ENCODE measurements at places on chromosomes 6 and 20.
A peak's percentile ranks its signal among the peaks of the same experiment; 100 is the strongest.

GRCh38 chr6:118812970-118813369, 81.0 kb upstream of the ASF1A start:
- H3K4me3 ChIP-seq = no peak overlapping the region
- no peak for DNase-seq
- no peaks in the 10 kb centered on the region for H3K27me3 ChIP-seq
- no peaks in the 10 kb centered on the region for H3K4me1 ChIP-seq
- no peaks in the 10 kb centered on the region for H3K36me3 ChIP-seq

- no peak overlapping the region for H3K27ac ChIP-seq
- no peaks in the 10 kb centered on the region for H3K36me3 ChIP-seq
- no peaks in the 10 kb centered on the region for H3K27me3 ChIP-seq
- DNase-seq = no peak
These were observed 5.2 kb upstream of the NRSN2 start for GRCh38 chr20:341682-342081.

GRCh38 chr6:39166189-39166911, 51.4 kb upstream of the SAYSD1 start:
- no peaks in the 10 kb centered on the region for H3K4me1 ChIP-seq
- H3K27me3 ChIP-seq = no peaks in the 10 kb centered on the region
- peak; percentile 74 for DNase-seq
- no peak overlapping the region for H3K4me3 ChIP-seq
- no peak overlapping the region for H3K27ac ChIP-seq
- H3K36me3 ChIP-seq = no peaks in the 10 kb centered on the region

DNA sequence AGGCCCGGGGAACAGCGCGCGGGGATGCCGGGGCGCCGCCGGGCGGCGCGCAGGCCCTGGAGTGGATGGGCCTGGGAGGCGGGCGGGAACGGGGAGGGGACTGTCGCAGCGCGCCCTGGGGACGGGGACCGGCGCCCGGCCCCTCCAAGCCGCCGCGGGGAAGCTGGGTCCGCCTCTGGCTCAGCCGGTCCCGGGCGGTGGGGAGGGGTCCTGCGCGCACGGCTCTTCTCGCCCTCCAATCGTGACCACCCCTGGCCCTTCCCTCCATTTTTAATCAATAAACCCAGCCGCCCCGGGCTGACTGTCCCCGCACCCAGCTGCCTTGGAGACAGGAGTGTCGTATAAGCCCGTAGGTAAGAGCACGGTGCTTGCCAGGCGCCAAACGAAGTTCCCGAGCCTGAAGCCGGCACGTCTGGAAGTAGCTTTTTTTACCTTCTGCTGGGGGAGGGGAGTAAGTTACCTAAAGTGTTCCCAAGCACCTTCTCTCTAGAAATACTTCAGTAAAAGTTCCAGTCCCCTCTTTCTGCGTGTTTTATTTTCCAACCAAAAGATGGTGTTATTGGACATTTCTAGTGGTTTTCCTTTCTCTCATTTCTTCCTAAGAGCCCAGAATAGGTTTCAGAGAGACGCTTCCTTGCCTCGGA, 780 bp upstream of the TAF4 start:
- no peaks in the 10 kb centered on the region for H3K36me3 ChIP-seq
- H3K4me1 ChIP-seq = peaks cover 20% of the 10 kb centered on the region
- H3K27ac ChIP-seq = peak overlapping the region; percentile 89
- H3K4me3 ChIP-seq = peak overlapping the region; percentile 86
- H3K27me3 ChIP-seq = no peaks in the 10 kb centered on the region

GRCh38 chr20:36861625-36861874, 14.4 kb upstream of the TLDC2 start:
- no peaks in the 10 kb centered on the region for H3K36me3 ChIP-seq
- no peak for DNase-seq
- H3K27me3 ChIP-seq = no peaks in the 10 kb centered on the region
- H3K4me3 ChIP-seq = peak overlapping the region; percentile 79

DNA sequence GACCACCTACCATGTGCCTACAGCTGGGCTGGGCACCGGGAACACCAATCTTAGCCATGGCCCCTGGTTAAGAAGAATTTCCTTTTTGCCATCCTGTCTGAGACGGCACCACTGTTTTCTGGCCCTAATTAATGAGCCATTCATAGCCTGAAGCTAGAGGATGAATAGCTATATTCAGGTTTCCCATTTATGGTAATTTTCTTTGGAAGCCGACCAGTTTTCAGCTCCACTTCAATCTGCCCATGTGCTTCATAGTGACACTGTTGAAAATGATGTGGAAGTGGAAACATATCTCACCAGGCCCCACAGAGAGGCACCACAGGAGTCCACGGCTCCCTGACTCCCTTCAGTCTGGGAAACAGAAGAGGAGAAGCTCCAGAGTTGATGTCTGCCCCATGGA, 22.6 kb upstream of the ULBP3 start:
- H3K4me3 ChIP-seq = no peak overlapping the region
- no peaks in the 10 kb centered on the region for H3K36me3 ChIP-seq
- H3K27ac ChIP-seq = no peak overlapping the region
- no peaks in the 10 kb centered on the region for H3K4me1 ChIP-seq
- no peaks in the 10 kb centered on the region for H3K27me3 ChIP-seq
- DNase-seq = no peak

DNA sequence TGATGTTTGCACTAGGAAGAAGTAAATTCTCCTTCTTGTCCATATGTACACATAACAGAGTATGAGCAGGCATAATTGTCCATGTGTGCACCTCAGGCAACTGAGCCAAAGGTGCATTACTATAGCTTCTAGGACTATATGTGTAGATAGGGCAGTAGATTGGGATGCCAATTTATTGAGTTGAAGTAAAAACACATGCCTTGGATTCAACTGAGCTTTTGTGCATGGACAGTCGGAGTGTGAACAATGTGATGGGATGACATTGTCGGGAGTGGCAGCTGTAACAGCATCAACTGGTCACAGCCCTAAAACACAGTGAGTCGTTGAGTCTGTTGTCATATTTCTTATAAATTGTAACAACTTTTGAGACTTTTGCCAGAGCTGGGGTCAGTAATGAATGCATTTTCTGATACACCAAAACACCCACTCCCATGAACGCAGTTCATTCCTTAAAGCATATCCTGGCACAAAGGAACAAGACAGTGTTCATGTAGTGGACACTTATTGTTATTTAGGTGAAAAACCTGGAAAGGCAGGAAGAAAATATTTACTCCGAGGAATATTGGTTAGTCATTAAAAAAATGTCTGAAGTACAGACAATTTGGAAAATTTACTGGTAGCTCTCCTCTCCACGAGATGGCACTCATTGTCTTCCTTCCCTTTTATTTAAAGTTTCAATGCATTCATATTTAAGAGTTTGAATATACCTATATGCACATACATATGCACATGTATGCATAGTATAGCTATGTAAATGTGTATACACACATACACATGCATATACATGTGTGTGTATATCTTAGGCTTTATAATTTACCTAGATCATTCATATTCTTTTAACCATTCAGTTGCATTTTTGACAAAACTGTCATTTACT, 302.0 kb upstream of the STXBP5 start:
- H3K4me3 ChIP-seq = no peak overlapping the region
- H3K27me3 ChIP-seq = no peaks in the 10 kb centered on the region
- peaks cover 3% of the 10 kb centered on the region for H3K4me1 ChIP-seq
- no peak for DNase-seq
- no peak overlapping the region for H3K27ac ChIP-seq
- H3K36me3 ChIP-seq = no peaks in the 10 kb centered on the region

- no peak overlapping the region for H3K27ac ChIP-seq
- H3K27me3 ChIP-seq = no peaks in the 10 kb centered on the region
- no peak for DNase-seq
- H3K4me1 ChIP-seq = no peaks in the 10 kb centered on the region
These were observed 63.9 kb downstream of the FHL5 start for GRCh38 chr6:96626759-96627364.

DNA sequence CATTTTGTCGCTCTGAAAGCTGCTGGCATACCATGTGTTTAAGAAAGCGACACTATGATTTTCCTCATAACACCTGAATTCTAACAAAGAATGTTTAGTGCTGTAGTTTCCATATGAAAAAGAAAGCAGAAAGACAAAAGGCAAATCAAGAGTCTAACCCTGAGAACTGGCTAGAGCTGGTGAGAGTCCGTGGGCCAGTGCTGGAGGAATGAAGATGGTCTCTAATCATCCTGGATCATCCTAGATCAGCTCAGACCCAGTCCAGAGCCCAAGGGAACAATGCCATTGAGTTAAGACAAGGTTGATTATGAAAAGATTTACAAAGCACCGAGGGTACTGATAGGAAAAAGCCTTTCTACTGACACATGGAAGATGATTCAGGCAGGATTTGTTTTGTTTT, 73.0 kb upstream of the MYLIP start:
- no peaks in the 10 kb centered on the region for H3K4me1 ChIP-seq
- H3K4me3 ChIP-seq = no peak overlapping the region
- H3K27ac ChIP-seq = no peak overlapping the region
- H3K36me3 ChIP-seq = no peaks in the 10 kb centered on the region

- no peaks in the 10 kb centered on the region for H3K36me3 ChIP-seq
- H3K27ac ChIP-seq = no peak overlapping the region
- no peaks in the 10 kb centered on the region for H3K27me3 ChIP-seq
- no peaks in the 10 kb centered on the region for H3K4me1 ChIP-seq
These were observed 198.1 kb upstream of the NRSN1 start for GRCh38 chr6:23927935-23928334.

GRCh38 chr6:15623276-15624116, 39.3 kb downstream of the DTNBP1 start:
- no peak for DNase-seq
- no peaks in the 10 kb centered on the region for H3K4me1 ChIP-seq
- no peak overlapping the region for H3K4me3 ChIP-seq

- no peak overlapping the region for H3K27ac ChIP-seq
- no peak overlapping the region for H3K4me3 ChIP-seq
- H3K27me3 ChIP-seq = no peaks in the 10 kb centered on the region
- DNase-seq = no peak
- H3K4me1 ChIP-seq = no peaks in the 10 kb centered on the region
These were observed 36.8 kb downstream of the PLCB1 start for GRCh38 chr20:8168785-8169288.

DNA sequence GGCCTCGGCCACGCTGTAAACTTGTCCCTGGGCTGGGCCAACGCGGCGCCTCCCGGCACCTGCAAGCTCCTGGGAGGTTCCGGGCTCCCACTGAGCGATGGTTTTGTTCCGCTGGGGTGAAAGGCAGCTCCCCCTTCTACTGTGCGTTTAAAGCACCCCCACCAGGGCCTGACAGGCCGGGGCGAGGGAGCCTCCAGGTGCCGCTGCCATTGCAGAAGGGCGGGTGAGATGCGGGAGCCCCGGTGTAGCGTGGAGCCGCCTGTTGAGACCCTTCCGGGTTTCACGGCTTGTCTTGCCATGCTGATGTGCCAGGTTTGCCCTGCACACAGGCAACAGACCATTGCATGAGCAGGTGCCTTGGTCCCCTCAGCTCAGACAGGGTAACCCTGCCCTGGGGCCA, 2.9 kb downstream of the COL20A1 start:
- DNase-seq = no peak
- H3K4me1 ChIP-seq = no peaks in the 10 kb centered on the region
- H3K27me3 ChIP-seq = peaks cover 17% of the 10 kb centered on the region
- H3K36me3 ChIP-seq = no peaks in the 10 kb centered on the region

GRCh38 chr6:12595161-12595811, 121.3 kb upstream of the PHACTR1 start:
- peaks cover 8% of the 10 kb centered on the region for H3K4me1 ChIP-seq
- no peak overlapping the region for H3K27ac ChIP-seq
- H3K4me3 ChIP-seq = no peak overlapping the region
- no peaks in the 10 kb centered on the region for H3K27me3 ChIP-seq
- DNase-seq = no peak

- no peak overlapping the region for H3K27ac ChIP-seq
- peaks cover 71% of the 10 kb centered on the region for H3K36me3 ChIP-seq
- DNase-seq = peak; percentile 37
- H3K27me3 ChIP-seq = no peaks in the 10 kb centered on the region
- H3K4me1 ChIP-seq = no peaks in the 10 kb centered on the region
These were observed 20.2 kb upstream of the APMAP start for GRCh38 chr20:25012616-25013189.

GRCh38 chr6:127176146-127176545, 57.7 kb downstream of the RSPO3 start:
- no peak for DNase-seq
- H3K36me3 ChIP-seq = no peaks in the 10 kb centered on the region
- no peaks in the 10 kb centered on the region for H3K4me1 ChIP-seq
- H3K27me3 ChIP-seq = no peaks in the 10 kb centered on the region
- no peak overlapping the region for H3K4me3 ChIP-seq

- DNase-seq = no peak
- H3K27me3 ChIP-seq = no peaks in the 10 kb centered on the region
- no peaks in the 10 kb centered on the region for H3K4me1 ChIP-seq
- H3K4me3 ChIP-seq = no peak overlapping the region
These were observed 205.4 kb downstream of the SOD2 start for GRCh38 chr6:159487636-159488035.

DNA sequence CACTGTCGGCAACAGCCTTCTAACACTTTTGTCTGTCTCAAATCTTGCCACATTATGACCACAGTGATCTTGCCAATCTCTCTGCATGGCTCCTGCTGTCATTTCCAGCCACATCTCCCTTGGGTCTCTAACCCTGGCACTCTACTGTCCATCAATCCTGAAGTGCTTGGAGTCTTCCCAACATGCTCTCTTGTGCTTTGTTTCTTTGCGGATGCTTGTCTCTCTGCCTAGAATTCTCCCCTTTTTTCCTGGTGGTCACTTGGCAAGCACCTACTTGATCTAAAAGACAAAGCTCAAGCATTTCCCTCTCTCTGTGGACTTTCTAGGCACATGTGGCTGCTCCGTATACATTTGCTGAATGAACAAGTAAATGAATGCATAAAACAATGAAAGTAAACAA, 290.7 kb upstream of the MAP3K7 start:
- no peaks in the 10 kb centered on the region for H3K36me3 ChIP-seq
- H3K4me3 ChIP-seq = no peak overlapping the region
- no peak overlapping the region for H3K27ac ChIP-seq

GRCh38 chr6:29487660-29488059, at the start of gene MAS1L:
Gene MAS1L, minus strand, starts transcription at chr6:29487956. Its CDS starts 54 bp downstream, at chr6:29487902.
- H3K4me3 ChIP-seq = no peak within 1 kb of the TSS
- H3K36me3 ChIP-seq = no peaks in the 10 kb centered on the region
- DNase-seq = no peak
- no peak within 1 kb of the TSS for H3K27ac ChIP-seq

DNA sequence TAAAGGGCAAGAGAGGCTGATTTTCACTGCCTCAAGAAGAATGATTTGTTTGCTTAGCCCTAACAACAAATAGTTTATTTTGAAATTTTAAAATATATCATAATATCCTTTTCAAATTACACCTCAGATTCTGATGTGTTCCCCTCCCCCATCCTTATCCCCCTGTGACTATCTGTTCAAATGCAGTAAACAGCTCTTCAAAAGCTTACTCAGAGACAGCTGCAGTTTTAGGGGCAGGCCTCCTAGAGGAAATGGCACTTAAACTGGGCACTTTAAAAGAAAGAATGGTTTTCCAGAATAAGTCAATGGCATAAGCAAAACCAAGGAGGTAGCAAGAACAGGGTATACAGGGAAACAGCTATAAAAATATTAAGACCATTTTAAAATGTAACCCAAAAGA, 118.6 kb upstream of the UST start:
- H3K36me3 ChIP-seq = no peaks in the 10 kb centered on the region
- H3K27ac ChIP-seq = no peak overlapping the region
- no peaks in the 10 kb centered on the region for H3K4me1 ChIP-seq
- no peak overlapping the region for H3K4me3 ChIP-seq
- no peak for DNase-seq
- H3K27me3 ChIP-seq = no peaks in the 10 kb centered on the region

- H3K27ac ChIP-seq = no peak overlapping the region
- H3K4me3 ChIP-seq = no peak overlapping the region
- DNase-seq = no peak
- no peaks in the 10 kb centered on the region for H3K4me1 ChIP-seq
- no peaks in the 10 kb centered on the region for H3K36me3 ChIP-seq
These were observed 107.2 kb downstream of the ASXL1 start for GRCh38 chr20:32465092-32465900.

- H3K4me1 ChIP-seq = no peaks in the 10 kb centered on the region
- DNase-seq = no peak
- no peaks in the 10 kb centered on the region for H3K27me3 ChIP-seq
These were observed 680.4 kb upstream of the GJE1 start for GRCh38 chr6:141452354-141452686.
